ENCODE measurements at places on chromosomes 6 and 20.

DNA sequence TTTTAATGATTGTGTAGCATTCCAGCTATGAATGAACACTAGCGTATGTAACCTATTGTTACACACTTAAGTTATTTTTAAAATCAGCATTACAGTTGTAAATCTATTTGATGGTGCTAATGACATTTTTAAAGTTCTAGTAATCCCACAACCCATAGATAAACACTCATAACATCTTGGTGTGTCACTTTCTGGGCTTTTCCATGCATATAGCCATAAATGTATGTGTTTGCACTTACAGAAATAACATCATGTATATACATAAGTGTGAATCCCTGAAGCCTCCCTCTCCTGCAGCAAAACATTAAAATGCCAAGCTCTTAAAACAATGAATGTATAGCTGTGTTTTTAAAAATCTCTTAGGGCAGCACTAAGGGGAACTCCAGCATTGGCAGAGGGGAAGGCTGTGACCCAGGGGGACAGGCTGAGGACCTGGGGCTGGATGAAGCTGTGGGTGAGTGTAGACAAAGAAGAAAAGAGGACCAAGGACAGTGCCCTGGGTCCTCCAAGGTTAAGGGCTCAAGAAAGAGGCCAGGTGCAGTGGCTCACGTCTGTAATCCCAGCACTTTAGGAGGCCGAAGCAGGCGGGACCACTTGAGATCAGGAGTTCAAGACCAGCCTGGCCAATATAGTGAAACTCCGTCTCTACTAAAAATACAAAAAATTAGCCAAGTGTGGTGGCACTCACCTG, 929 bp upstream of the CENPB start:
- DNase-seq = no peak

DNA sequence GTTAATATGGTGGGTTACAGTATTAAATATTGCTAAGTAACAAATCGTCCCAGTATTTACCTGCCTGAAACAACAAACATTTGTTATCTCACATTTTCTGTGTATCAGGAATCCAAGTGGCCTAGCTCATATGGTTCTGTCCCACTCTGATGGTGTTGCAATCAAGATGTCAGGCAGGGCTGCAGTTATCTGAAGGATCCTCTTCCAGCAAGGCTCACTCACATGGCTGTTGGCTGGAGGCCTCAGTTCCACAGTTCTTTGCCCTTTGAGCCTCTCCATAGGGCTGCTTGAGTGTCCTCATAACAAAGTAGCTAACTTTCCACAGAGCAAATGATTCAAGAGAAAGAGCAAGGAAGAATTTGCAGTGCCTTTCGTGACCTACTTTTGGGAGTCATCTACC, 17.7 kb downstream of the RAB22A start:
- no peak for DNase-seq

DNA sequence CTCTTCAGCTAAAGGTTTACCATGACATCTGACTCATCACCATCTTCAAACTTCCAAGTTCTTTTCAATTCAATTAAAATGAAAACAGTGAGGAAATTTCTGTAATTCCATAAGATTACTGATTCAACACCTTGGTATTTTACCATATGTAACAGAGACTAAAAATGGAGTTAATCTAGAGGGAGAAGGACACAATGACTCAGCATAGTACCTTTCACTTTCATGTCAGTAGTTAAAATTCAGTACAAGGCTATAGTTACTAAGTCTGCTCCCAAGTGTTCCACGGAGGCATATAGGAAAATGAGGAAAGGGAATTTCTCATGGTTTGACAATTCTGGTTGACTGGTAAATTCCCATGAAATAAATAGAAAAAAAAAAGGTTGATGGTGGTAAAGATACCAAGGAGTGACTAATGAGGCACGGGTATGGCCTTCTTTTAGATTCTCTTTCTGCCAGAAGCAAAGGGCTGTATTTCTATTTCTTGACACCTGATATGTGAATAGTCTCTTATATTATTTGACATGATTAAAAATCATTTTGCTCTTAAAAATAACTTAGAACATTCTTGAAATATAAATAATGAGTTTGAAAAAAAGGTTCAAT, 526.7 kb upstream of the ADGRB3 start:
- DNase-seq = no peak

GRCh38 chr6:39430446-39430845, 107.9 kb upstream of the KCNK16 start:
- no peak for DNase-seq

DNA sequence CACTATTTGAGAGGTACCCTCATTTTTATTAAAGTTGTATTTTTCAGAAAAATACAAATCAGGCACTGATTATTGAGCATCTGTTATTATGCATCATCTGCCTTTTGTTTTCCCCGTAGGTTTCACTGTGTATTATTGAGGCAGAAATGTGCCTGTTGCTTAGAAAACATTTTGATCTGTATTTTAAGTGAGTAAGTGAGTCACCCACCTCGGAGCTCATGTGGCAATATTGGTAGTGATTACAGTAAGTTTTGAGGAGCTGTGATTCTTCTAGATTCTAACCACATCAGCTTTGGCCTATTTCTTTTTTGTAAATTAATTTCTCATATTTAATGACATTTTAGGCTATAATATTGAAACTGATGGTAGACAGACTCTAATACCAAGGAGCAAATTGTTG, 59.6 kb upstream of the LAMP5 start:
- DNase-seq = no peak

DNA sequence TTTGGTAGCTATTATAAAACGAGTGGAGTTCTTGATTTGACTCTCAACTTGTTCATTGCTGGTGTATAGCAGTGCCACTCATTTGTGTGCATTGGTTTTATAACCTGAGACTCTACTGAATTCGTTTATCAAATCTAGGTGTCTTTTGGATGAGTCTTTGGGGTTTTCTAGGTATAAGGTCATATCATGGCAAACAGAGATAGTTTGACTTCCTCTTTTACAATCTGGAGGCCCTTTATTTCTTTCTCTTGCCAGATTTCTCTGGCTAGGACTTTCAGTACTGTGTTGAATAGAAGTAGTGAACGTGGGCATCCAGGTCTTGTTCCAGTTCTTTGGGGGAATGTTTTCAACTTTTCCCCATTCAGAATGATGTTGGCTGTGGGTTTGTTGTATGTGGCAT, 38.8 kb downstream of the SUMO4 start:
- no peak for DNase-seq

DNA sequence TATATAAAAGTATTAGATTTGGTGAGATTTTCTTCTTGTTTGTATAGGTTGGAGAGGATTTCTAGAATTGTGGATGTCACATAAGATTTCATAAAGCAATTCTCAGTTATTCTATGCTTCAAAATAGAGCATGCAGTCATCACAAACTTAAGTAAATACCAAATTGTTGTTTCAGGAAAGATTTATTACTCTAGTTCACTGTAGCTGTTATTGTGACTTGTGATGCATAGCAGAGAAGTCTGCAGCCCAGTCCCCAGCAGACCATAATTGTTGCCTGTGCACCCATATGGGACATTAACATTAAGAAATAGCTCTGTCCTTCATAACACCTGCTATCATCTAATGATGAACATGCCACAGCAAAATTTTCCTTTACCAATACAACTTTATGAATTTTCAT, 228.0 kb upstream of the FAM83B start:
- no peak for DNase-seq

GRCh38 chr6:138885156-138885819, 89.4 kb downstream of the ECT2L start:
- no peak for DNase-seq

- DNase-seq = no peak
Measured at GRCh38 chr6:45415315-45415714, 37.6 kb upstream of the SUPT3H start.
